ENCODE measurements at places on chromosomes 2 and 18.

DNA sequence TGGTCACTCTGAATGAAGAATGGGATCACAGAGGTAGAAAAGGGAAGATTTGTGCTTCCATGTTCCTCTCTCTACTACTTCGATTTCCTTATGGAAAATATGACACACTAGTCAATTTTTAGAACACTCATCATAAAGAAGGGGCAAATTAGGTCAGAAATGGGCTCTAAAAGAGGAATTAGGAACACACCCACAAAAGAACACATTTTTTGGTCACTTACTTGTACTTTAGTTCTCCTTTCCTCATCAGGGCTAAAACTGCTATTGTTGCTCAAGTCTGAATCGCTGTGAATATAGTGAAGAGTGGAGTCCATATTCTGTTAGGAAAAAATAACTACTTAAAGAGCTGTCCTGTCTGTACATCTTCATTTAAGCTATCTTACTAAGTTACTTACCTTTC, 52.6 kb downstream of the PPP4R1 start:
- no peak for DNase-seq

DNA sequence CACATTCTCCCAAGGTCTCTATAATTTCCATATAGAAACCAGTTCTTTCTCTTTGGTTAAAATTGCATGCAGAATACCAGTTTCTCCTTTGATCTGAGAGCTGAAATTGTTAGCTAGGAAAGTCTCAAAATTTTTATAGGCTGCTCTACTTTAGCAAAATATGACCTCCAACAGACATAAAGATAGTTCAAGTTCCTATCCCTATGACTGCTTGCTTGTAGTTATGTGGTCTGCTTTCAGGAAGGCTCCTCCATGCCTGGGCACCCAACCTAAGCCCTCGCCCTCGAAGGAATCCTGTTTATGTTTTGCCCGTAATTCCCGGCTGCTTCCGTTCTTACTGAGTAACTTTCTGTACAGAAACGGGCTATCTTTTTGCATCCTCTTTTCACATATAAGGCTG, 28.0 kb upstream of the LTBP1 start:
- DNase-seq = no peak

- DNase-seq = peak; percentile 95
Measured at GRCh38 chr18:35343936-35344735, at the start of gene ZNF24. ZNF24 (minus strand) TSS chr18:35344420; CDS start chr18:35340650, 3,770 bp downstream.

DNA sequence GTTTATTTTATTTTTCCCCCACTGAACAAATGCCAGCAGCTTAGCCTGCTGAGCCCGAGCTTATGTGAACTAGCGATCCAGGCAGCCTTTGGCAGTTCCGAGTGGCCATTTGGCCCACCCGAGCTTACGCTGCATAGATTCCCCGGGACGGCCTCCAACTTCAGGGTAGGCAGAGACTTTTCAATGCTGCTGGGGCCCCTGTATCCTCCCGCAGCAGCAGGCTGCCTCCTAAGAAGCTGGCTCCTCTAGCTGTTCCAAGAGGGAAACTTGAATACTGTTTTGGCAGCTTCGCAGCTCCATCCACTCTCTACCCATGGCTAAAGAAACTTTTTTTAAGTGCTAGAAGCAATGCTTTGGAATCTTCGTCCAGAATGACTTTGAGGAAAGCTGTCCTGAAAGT, 295.2 kb downstream of the SS18 start:
- peak; percentile 81 for DNase-seq

GRCh38 chr2:229133155-229133772, 137.8 kb downstream of the PID1 start:
- DNase-seq = no peak

DNA sequence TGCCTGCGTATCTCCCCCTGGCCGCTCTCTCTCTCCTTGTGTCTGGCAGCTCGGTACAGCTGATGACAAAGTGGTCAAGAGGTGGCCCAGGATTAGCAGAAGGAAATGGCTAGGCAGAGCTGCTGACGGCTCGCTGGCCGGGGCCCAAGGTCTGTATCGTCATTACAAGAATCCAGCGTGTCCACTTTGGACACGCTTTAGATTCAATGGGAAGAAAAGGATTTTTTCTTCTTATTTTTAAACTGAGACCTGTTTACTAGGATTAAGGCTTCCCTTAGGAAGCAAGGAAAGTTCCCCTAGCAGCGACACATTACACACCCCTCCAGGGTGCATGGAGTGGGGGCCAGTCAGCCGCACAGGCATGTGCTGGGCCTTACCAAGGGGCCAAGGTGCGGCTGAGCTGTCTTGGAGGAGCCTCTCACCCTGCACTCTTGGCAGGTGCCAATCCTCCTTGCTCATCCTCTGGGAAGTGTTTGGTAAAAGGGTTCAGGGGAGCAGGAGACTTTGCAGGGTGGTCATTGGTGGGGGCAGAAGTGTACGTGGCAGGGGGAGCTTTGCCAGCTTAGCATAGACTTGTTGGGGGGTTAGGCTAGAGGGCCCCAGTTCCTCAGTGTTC, 76.8 kb downstream of the POLR1A start:
- DNase-seq = no peak

GRCh38 chr18:13577781-13578180, 148.6 kb downstream of the FAM210A start:
- DNase-seq = no peak

DNA sequence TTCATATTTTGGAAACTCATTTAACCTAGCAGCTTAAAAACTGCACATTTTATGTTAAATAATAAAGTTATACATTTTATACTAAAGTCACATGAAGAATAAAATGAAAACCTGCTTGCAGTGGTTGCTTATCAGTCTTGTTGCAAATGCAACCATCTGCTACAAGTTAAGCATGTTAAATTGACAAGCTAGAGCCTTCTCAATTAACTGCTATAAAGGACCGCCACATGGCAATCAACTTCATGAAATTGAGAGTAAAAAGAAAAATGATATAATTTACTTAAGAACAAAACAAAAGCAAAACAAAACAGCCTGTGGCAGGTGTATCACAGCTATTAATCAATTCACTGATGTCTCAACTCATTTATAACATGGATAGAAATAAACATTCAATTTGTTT, 78.7 kb downstream of the RTTN start:
- DNase-seq = no peak

DNA sequence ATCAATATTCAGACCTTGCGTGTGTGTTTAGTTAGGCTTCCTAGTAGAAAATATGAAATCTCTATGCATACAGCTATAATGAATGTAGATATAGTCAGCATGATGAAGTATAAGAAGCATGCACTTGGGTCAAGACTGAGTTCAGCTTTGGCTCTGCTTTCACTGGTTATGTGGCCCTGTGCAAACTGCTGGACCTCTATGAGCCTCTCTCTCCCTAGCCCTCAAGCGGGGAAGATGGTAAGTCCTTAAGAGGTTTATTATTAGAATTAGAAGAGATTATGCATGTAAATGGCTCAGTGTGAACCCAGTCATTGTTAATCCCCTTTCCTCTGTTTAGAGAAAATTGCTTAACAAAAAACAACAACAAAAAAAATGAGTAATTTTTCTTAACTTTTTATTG, 178.8 kb upstream of the NXPH2 start:
- no peak for DNase-seq

- DNase-seq = no peak
Measured at GRCh38 chr2:111666160-111666559, 217.8 kb downstream of the ANAPC1 start.

GRCh38 chr2:200081236-200081635, 125.9 kb downstream of the MAIP1 start:
- no peak for DNase-seq

- no peak for DNase-seq
Measured at GRCh38 chr2:230676546-230676945, 36.1 kb upstream of the CAB39 start.

GRCh38 chr2:204585930-204586329, 40.7 kb downstream of the PARD3B start:
- DNase-seq = no peak

DNA sequence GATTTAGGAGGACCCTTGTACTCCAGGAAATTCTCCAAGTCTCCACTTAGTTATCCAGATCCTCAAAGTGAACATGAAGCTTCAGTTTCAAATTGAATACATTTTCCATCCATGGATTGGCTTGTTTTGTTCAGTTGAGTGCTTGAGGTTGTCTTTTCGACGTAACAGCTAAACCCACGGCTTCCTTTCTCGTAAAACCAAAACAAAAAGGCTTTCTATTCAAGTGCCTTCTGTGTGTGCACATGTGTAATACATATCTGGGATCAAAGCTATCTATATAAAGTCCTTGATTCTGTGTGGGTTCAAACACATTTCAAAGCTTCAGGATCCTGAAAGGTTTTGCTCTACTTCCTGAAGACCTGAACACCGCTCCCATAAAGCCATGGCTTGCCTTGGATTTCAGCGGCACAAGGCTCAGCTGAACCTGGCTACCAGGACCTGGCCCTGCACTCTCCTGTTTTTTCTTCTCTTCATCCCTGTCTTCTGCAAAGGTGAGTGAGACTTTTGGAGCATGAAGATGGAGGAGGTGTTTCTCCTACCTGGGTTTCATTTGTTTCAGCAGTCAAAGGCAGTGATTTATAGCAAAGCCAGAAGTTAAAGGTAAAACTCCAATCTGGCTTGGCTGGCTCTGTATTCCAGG, at the start of gene CTLA4:
Gene CTLA4 (plus strand): TSS at position 211 of the 640 bp plus-strand sequence. CDS start 172 bp downstream, at position 383.
- DNase-seq = no peak

DNA sequence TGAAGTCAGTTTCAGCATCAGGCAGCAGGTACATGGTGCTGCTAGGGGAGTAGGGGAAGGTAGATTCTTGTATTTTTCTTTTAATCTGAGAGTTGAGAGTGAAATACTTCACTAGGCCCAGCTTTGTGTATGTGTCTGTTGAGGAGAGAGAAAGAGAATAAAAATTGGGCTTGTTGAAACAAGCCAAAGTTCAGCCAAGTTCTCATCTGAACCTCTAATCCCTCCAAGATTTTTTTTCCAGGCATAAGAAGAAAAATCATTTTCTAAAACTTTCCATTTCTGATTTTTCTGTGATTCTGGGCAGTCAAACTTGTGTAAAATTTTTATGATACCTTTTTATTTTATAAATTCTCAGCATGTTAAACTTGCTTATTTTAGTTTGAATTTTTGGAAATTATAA, 55.6 kb downstream of the PTPRM start:
- DNase-seq = no peak

GRCh38 chr2:107248932-107249331, 363.0 kb upstream of the ST6GAL2 start:
- no peak for DNase-seq

DNA sequence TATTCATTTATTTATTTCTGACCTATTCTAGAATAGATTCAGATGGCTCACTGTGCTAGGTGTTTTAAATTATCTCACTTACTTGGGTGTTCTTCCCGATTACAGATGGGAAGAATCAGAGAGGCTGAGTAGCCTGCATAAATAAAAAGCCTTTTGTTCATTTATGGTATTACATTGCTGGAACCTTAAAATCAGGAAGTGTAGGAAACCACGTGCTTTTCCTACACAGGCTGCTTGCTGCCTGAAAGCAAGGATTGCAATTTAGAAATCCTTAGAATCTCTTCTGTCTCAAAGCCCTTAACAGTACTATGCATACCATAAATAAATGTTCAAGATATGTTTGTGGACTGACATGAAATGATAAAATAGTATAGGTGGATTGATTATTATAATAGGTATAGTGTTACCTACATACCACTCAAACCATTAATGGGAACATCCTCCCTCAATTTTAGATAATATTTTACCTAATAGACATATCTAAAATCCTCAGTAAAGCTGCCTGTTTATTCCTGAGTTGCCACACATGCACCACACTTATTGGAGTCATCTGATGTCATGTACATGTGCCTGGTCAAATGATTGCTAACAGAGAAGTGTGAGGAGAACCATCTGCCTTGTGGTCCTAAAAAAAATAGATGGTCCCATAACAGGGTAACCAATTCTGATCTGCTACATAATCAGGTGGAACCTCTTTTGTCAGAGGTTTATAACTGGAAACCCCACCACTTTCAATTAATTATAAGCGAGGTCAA, 73.5 kb upstream of the C2orf15 start:
- no peak for DNase-seq

DNA sequence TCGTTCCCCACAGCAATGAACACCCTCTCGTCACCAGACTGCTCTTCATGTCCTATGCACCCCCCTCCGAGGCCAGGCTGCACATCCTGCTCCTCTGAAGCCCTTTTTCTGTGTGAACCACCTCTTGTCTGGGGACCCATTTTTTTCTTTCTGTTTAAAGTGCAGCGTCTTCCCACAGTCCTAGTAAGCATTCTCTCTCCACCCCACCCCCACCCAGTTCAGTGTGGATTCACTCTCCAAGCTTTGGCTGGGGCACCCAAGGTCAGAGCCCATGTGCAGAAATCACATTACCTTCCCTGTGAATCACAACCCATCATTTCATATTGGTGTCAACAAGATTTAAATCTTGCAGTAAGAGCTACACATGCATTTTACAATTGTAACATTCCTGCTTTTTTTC, 26.4 kb upstream of the PKDCC start:
- DNase-seq = no peak

DNA sequence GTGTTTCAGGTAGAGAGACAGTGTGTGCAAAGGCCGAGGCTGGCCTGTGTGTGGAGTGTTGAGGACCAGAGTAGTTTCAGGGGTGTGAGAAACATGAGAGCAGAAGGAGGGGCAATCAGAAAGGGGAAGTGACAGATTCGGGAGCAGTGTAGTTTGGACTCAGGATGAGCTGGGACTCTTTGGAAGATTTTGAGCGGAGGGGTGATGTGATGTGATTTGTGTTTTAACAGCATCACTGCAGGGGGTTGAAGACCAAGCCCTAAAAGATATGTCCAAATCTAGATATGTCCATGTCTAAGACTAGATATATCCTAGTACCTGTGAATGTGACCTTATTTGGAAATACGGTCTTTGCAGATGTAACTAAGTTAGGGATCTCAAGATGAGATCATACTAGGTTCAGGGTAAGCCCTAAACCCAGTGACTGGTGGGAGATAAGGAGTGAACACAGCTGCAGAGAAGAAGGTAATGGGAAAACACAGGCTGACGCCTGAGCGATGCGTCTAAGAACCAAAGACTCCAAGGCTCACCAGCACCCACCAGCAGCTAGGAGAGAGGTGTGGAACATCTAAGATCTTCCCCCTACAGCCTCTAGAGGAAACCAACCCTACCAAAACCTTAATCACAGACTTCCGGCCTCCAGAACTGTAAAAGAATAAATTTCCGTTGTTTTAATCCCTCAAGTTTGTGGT, 38.5 kb upstream of the MYO3B start:
- no peak for DNase-seq

GRCh38 chr2:198289811-198290210, 485.4 kb downstream of the PLCL1 start:
- no peak for DNase-seq

DNA sequence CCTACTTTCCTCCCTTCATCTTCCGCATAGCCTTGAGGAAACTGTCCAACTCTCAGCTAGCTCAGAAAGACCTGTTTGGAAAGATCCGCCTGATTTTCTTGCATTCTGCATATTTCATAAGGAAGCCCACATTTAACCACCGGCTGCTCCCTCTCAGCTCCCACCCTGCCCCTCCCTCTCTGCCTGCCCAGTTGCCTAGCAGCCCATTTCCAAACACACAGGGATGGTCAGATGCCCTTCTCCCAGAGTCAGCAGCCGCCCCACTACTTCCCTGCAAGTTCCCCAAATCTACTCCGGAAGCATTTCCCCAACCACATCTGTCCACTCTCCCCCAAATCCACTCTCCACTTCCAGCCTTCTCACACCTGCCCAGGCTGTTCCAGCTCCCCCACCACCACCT, 96.0 kb downstream of the TNS1 start:
- no peak for DNase-seq

GRCh38 chr2:160145471-160145870, 54.6 kb downstream of the ITGB6 start:
- no peak for DNase-seq
